Naive B cell (primary cell): ENCODE measurements at places on chromosomes 2 and 18. TPM values are rescaled to one million over a fixed set of nuclear protein-coding genes. Genes with fewer than 3 reads are reported as not detected.

Gene CCDC74B
- not detected for polyA plus RNA-seq

Gene ZNF385B
- not detected for polyA plus RNA-seq

Gene PREB
- 51.2 TPM for polyA plus RNA-seq

Gene TMEM200C
- polyA plus RNA-seq = not detected

Gene ATAD2B
- polyA plus RNA-seq = 9.7 TPM

GRCh38 chr18:3262234-3263131 is 550 bp downstream of the MYL12B start:
- DNase-seq = no peak
